Stimulated activated CD4-positive, alpha-beta T cell treated with anti-CD3 and anti-CD28 coated beads, Interleukin-1b, Interleukin-23, amount 100 ng/mL, for 1 hour (primary cell): ENCODE measurements at places on chromosomes 1 and 21.

DNA sequence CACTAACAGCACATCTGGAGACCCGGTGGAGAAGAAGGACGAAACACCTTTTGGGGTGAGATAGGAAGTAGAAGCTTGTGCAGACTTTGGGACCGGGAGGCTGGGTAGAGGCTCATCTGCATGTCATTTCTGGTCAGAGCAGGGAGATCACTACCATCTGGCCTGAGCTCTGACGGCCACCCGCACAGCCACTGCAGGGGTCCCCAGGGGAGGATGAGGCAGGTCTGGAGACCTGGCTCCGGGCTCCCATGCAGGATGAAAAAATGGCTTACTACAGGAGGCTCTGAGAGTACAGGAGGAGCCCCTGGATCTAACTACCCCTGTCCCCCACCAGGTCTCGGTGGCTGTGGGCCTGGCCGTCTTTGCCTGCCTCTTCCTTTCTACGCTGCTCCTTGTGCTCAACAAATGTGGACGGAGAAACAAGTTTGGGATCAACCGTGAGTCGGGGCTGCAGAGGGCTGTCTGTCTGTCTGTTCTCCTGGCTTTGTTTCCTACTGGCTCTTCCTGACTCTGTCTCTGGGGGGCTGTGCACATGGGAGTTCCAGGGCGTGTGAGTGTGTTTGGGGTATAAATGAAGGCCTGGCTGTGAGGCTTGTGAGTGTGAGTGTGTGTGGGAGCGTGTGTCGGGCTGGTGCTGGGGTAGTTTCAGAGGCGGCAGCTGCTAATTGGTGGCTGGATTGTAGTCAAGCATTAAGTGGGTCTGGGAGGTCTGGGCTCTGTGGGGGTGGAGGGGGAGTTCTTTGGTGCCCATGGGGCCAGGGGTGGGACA lies 14.1 kb downstream of the NTRK1 start:
- no peak for DNase-seq

DNA sequence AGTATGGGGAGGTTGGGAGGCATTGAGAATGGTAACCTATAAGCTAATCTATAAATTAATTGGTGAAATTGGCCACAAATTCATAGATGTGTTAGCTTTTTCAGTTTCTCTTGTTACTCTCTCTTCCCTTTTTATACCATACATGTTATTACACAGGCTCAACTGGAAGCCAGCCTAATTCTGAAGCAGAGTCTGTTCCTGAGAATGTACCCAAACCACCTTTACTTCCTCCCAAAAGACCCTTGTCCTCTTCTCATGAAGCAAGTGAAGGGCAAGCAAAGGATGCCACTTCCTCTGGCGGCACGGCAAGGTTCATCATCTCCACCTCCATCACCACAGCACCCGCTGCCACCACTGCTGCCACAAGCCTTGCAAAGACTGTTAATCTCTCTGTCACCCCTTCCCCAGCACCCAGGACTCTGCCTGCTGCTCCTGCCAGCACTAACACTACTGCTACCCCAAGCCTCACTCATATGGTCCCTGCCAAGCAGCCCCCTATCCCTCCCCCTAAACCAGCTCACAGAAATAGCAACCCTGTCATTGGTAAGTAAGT lies 39.5 kb upstream of the RCC1 start:
- no peak for DNase-seq

GRCh38 chr1:214018386-214019268 lies 30.9 kb downstream of the PROX1 start:
- no peak for DNase-seq

GRCh38 chr1:230573658-230574057 lies 68.6 kb upstream of the COG2 start:
- DNase-seq = no peak

- no peak for DNase-seq
Measured at GRCh38 chr1:183804387-183804786, 533 bp upstream of the RGL1 start.

GRCh38 chr1:180881806-180882509 lies 30.7 kb upstream of the KIAA1614 start:
- no peak for DNase-seq

DNA sequence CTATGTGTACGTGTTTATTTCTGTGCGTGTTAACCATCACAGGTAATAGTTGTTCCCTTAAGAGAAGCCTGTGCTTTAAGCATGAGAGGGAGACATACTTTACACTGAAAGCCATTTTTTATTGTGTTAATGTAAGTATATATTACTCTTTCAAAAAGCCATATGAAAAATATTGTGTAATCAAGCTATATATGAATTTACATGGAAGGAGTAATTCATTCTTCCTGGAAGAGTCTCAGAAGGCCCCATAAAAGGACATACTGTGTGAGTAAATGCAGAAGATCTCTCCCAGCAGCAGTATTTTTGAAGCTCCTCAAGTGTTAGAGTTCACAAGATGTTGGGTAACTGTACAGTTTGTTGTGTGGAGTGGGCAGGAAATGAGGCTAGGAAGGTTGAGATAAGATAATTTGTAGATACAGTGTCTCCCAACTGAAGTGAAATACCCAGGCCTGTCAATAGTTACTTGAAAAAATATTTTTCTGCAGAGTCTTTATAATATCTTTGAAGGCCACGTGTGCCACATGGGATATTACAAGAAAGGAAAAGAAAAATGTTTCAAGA lies 138.3 kb downstream of the PTGER3 start:
- no peak for DNase-seq

DNA sequence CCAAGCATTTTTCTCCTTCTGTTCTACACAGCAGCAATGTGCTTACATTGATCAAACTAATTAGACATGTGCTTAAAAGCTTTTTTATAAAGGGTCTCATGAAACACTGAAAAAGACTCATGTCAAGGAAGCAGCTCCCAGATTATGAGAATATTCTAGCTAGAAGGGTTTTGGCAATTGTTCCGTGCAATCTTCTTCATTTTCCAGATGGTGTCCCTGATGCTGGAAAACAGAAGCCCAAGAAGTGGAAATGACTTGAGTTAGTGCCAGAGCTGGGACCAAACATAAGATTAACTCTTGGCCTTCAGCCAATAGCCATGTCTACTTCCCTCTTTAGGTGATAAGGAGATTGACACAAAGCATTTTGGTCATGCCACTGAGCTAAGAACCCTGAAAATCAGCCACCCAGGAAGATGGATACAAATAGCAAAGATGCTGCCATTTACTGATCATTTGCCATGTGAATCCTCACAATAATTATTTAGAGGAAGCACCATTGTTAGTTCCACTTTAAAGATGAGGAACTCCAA lies 110.8 kb downstream of the MATN1 start:
- DNase-seq = no peak

DNA sequence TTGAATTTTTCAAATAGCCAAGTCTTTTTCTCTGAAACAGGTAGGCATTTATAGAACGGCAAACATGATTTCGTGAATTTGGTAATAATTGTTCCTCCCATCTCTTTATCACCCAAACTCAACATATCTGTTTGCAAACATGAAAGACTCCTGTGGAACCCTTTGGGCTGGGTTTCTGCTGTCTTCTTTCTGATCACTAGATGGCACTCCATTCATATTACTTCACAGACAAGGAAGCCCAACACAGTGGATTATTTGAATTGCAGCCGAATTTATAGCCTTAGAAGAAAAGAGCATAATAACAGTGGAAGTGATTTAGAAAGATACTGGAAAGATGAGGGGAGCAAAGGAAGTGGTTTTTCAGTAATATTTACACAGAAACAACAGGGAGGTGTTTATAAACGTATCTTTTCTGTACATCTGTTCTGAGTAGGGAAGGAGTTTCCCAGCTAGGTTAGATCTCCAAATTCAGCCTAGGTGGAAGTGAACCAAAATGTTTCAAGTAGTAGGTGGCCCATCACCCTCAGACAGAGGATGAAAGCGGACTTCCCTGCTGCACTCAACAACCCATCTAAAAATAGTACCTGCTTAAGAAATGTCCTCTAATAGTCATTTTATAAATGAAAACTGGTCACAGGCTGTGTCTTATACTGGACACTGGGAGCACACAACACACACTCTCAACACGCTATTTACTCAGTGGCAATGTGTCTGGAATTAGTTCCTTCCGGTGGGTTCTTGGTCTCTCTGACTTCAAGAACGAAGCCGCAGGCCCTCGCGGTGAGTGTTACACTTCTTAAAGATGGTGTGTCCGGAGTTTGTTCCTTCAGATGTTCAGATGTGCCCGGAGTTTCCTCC lies 67.6 kb downstream of the MAP3K21 start:
- no peak for DNase-seq

DNA sequence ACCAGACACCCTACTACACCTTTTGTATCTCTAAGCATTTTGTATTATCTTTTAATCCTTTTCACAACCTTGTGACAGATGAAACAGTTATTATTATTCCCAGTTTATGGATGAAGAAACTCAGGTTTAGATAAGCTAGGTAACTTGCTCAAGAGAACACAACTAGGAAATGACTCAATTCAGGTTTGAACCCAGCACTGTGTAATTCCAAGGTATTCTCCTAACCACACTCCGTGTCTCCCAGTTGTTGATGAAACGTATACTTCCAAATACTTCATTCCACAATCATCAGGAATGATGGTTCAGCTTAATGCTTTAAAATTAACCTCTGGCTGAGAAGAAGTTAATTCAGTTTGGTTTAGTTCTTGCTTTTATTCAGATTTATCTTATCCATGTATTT lies 51.7 kb upstream of the MRPS6 start:
- DNase-seq = no peak

- no peak for DNase-seq
Measured at GRCh38 chr1:61420243-61420642, 304.7 kb downstream of the TM2D1 start.

- DNase-seq = no peak
Measured at GRCh38 chr1:33378524-33378923, 52.4 kb downstream of the PHC2 start.

- DNase-seq = no peak
Measured at GRCh38 chr1:246221485-246222255, 285.4 kb downstream of the SMYD3 start.

DNA sequence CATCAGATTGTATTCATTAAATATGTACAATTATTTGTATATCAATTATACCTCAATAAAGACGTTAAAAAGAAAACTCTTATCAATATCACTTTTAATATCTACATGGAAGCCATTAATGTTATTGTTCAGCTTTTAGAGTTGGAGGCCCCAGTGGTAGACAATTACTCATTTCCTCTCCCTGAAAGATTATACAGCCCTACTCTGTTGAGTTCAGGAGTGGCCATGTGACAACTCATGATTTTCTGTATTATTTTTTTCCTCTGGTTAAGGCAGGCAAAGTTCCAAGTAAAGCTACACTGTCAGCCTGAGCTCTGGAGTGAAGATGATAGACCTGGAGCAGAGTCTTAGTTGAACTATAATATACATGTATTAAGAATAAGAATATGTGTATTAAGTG lies 247.9 kb upstream of the B3GALT2 start:
- DNase-seq = no peak
